Stimulated activated CD8-positive, alpha-beta memory T cell treated with anti-CD3 and anti-CD28 coated beads, Interleukin-12 subunit alpha, Interleukin-12 subunit beta, amount 100 ng/mL, for 4 hours (primary cell): ENCODE measurements at places on chromosomes 11 and 22.
A peak's percentile ranks its signal among the peaks of the same experiment; 100 is the strongest.

- no peak for DNase-seq
These were observed 104.2 kb downstream of the MICAL3 start for GRCh38 chr22:17920145-17920605.

DNA sequence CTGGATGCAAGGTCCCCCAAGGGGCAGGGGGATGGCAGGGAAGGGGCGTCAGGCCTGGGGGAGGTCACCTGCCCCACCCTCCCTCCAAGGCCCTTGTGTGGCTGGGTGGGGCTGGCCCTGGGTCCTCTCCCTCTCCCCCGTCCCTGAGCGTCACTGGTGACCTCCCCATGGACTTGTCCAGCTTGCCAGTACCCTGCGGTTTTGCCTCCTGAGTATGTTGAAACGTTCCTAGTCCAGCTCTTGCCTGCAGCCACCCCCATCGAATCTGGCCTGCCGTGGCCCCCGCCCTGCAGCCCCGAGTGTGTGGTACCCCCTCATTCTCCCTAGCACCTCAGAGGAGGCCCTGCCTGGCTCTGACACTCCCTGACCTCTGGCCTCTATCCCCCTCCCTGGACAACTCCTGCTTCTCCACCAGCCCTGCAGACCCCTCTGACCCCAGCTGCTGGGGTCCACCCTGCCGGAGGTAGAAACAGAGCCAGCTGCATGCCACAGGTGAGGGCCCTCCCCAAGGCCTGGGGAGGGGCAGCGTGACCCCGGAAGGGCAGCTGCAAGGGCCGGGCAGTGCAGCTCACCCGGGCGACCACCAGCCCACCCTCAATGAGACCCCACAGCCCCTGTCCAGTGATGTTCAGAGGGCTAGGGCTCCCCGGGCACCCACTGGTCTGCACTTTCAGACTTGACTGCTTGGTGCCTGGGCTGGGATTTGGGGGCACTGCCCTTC is 4.1 kb upstream of the MUC6 start:
- no peak for DNase-seq

DNA sequence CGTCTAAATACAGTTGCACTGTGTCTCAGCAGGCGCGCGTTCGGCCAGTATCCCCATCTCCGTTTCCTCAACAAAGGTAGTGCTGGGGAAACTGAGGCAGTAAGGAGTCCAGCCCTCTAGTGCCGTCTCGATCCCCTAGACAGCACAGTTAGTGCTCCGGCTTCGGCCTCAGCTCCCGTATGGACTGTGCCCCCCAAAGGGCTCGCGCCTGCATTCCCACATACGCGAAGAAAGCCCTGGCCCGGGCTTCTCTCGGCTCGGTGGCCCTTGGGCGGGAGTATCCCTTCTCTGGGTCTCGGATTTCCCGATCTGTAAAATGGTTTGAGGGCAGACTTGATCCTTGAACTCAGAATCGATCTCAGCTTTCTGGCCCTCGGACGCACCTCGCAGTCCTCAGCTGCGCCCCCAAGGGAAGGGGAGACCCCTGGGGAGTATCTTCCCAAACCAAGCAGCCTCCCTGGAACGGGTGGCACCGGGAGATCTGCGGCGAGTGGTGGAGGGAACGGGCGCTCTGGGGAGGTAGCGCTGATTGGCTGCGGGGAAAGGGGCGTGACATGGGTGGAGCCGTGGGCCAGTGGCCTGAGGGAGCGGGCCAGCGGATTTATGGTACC is 759 bp upstream of the PEX16 start:
- peak; percentile 41 for DNase-seq

DNA sequence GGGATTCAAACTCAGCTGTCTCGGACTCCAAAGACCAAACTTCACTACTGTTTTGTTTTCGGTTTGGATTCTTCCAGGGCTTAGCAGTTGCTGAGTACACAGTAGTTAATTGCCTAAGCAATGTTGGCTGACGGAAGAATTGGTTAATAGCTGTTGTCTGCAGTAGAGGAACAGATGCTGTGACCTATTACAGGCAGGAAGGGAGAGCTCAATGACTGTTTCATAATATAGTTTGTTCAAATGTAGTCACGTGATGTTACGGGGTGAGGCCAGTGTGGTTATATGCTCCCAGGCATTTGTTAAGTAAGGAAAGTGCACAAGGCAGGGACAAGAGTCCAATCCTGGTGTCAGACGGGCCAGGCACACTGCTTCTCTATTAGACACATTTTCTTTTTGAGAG is 222.6 kb upstream of the CCDC90B start:
- no peak for DNase-seq

GRCh38 chr11:73383249-73384124 is 7.3 kb downstream of the RELT start:
- DNase-seq = no peak

- no peak for DNase-seq
These were observed 216.1 kb upstream of the NARS2 start for GRCh38 chr11:78790784-78791183.
